Amniotic stem cell (primary cell): ENCODE measurements at places on chromosomes 7 and 10.

DNA sequence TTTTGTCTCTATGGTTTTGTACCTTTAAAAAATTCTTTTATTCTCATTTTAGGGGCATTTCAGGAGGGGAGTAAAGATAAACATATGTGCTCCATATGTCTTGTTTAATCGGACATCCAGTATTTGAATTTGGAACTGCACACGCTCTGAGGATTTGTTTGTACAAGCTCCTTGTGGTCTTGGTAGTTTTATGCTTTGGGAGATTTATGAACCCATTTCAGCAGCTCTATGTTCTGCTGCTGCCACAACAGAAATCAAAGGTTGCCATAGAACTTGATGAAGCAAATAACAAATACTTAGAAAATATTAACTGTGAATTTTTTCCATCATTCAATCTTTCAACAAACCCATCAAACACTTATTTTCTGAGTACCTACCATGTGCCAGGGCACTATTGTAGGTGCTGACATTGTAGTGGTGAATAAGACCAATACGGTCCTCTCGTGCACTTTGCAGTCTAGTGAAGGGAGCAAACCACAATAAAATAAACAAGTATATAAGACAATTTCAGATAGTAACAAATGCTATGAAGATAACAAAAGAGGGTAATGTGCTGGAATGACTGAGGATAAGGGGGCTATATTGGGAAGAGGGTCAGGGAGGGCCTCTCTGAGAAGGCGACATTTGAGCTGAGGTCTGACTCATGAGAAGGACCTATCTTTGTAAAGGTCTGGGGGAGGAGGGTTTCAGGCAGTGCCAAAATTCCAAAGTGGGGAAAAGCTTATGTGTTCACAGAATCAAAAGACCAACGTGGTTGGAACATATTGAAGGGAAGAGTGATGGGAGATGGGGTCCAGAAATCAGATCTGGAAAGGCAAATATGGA lies 30.4 kb downstream of the MYPN start:
- DNase-seq = no peak

- DNase-seq = no peak
Measured at GRCh38 chr10:51638737-51639136, 60.7 kb downstream of the CSTF2T start.

GRCh38 chr10:74824900-74825370 lies 1.5 kb upstream of the KAT6B start:
- no peak for DNase-seq

- no peak for DNase-seq
Measured at GRCh38 chr7:23691320-23691719, 11.3 kb downstream of the FAM221A start.

GRCh38 chr7:47967708-47968107 lies 11.7 kb downstream of the HUS1 start:
- DNase-seq = no peak

DNA sequence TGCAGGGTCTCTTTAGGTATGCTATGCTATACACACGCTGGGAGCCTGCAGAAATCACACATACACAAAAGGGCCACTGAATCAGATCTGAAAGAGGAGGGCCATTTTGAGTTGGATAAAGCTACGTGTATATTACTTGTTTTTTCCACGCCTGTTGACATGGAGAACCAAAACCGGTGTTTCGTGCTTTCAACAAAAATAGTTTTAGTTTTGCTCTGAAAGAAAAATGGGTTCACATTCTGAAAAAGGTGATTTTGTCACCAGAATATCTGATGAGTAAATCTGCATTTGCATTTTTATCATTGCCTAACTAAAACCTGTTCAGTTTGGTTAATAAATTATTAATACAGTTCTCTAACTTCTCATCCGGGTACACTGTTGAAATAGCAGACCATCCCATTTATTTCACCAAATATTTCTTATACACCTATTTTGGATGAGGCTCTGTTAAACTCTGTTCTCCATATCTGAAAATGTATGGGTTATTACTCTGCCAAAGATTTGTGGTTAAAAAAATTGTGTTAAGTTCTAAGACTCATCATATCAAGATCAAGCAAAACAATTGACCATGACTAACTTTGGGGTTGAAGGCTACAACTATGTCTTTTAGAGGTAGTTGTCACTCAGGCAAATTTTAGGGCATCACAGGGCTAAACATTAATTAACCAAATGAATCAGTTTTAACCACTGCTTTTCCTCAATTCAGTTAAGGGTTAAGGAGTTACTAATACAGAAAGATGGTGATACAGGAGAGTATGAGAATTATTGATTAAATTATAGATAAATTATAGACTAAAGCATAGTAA lies 101.2 kb upstream of the RPA3 start:
- no peak for DNase-seq

GRCh38 chr7:118158766-118159165 lies 25.2 kb upstream of the LSM8 start:
- DNase-seq = no peak

- peak; percentile 80 for DNase-seq
Measured at GRCh38 chr10:29646238-29646902, 11.6 kb upstream of the SVIL start.

DNA sequence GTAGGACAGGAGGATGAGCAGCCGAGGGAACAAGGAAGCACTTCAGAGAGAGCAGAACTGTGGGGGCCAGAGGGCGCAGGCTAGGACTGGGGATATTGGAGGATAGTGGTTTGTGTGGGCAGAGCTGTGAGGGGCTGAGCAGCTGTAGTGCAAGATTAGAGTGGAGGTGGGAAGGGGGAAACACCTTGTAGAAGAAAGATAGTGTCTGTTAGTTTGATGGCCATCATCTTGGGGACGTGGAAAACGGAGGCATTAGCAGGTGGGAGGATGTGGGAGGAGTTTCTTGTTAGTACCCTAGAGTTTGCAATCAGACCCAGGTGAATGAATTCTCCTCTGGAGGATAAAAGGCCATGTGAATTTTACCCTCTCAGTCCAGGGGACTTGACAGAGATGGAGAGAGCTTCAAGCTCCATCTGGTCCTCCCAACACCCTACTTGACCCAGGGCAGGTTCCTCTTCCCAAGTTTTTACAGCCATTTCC lies 34.0 kb downstream of the PRSS2 start:
- no peak for DNase-seq

- DNase-seq = no peak
Measured at GRCh38 chr10:119694608-119695007, 31.2 kb upstream of the INPP5F start.

GRCh38 chr10:78899996-78900714 lies 168.6 kb upstream of the ZMIZ1 start:
- DNase-seq = no peak

DNA sequence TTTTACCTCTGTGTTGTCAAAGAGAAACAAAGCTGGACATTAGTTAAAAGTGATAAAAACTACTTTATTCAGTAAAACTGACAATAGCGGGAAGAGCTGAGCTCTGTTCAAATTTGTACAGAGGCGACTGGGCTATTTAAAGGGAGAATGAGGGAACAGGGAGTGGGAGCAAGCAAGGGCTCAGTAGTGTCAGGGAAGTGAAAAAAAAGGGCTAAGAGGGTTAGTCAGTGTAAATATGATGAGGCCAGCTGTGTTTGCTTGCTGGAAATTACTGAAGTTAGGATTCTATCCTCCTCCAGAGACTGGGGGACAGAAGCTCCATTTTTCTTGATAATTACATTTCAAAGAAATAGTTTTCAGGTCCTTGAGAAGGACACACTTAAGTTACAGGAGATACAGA lies 232.5 kb downstream of the SH2D4B start:
- DNase-seq = no peak

- no peak for DNase-seq
Measured at GRCh38 chr10:66837990-66838389, 87.8 kb upstream of the LRRTM3 start.

- DNase-seq = no peak
Measured at GRCh38 chr7:151888079-151889067, 11.5 kb upstream of the PRKAG2 start.

GRCh38 chr7:142896741-142897379 lies 11.3 kb upstream of the TRPV6 start:
- no peak for DNase-seq

DNA sequence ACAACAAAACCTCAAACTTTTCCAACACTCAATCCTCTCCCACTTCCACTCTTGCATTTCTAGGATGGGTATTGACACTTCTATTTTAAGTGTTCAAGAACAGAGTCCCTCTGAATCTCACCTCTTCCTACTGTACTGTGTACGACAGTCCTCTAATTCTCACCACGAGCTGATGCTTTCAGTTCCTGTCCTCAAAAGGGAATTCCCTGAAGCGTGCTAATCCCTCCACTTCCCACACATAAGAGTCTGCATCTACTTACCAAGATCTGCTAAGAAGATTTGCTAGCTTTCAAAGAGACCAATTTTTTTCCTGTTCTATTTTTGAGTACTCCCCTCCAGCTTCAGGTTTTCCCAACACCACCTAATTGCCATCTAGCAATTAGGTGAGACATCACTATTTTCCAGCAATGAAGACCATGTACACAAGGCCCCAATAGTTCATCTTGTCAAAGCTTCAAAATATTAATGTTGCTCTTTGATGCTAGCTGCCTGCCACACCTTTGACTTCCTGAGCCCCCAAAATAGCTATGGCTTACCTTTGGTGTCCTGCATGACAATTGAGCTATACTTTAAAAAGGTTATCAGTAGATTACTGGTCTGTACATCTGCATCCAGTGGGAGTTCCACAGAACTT lies 54.4 kb downstream of the ARMH3 start:
- no peak for DNase-seq

GRCh38 chr7:95126053-95126709 lies 198.2 kb downstream of the PON1 start:
- no peak for DNase-seq

GRCh38 chr7:123755338-123755737 lies 6.5 kb upstream of the WASL start:
- no peak for DNase-seq

DNA sequence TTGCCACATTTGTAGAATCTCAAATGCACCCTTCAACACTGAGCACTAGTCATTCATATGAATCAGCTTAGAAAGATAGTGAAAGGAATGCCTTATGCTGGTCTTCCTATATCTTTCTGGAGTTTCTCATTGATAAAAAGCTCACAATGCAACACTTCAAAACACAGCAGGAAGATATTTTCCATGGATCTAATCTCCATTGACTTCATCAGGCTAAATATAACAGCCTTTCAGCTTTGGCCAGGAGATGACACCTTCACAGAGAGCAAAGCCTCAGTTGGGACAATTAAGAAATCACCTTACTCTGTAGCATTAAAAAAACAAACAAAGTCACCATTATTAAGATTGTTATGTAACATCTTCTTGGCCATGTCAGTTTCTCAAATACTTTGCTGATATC lies 6.7 kb downstream of the NRP1 start:
- DNase-seq = no peak

GRCh38 chr7:2203766-2204300 lies 28.9 kb downstream of the MAD1L1 start:
- DNase-seq = no peak

DNA sequence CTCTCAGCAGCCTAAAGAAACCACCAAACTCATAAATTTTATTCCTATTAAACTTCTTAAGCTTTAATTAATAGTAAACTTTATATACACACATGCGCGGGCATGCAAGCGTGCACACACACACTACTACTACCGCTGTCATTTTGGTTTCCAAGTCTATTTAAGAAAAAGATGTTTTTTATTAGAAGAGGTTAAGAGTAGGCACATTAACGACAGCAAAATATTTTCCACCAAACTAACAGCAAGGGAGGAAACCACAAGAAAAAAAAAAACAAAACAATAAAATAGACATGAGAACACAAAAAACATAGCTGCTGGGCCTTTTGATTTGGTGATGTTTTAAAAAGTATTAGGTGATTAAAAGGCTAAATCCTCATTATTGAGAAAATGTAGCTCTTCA lies 28.6 kb downstream of the RTKN2 start:
- DNase-seq = no peak

GRCh38 chr10:97238855-97239254 lies 53.1 kb upstream of the SLIT1 start:
- no peak for DNase-seq

DNA sequence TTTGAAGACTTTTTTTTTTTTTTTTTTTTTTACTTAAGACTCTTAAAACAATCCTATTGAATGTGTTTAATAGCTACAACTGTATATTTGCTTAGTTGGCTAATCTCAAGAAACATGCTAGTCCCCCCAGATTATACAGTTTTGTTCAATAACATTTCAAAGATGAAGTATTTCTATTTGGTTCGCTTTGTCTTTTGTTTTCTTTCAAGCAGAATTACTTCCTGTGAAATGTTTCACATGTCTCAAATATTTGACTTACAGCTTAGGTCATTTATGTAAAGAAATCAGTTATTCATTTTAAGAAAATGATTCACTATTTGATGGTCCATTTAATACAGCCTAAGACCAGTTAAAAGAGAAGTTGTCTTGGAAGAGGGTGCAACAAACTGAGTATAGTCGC lies 12.8 kb upstream of the LAMB1 start:
- no peak for DNase-seq

DNA sequence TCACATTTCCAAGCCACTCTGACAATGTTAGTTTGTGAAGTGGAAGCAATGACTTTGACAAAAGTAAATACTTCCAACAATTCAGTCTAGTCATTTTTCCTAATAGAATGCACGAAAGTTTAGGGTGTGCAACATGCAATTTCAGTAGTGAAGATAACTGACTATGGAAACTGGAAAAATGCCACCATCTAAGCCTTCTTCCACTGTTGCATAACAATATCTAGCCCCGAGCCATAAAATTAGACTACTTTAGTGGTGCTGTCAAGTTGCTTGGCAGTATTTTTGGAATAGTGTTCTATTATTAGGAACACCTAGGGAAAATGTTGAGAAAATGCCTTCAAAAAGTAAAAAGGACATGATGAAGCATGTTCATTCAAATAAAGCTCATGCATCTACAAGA lies 17.9 kb downstream of the SEMA3A start:
- DNase-seq = no peak

DNA sequence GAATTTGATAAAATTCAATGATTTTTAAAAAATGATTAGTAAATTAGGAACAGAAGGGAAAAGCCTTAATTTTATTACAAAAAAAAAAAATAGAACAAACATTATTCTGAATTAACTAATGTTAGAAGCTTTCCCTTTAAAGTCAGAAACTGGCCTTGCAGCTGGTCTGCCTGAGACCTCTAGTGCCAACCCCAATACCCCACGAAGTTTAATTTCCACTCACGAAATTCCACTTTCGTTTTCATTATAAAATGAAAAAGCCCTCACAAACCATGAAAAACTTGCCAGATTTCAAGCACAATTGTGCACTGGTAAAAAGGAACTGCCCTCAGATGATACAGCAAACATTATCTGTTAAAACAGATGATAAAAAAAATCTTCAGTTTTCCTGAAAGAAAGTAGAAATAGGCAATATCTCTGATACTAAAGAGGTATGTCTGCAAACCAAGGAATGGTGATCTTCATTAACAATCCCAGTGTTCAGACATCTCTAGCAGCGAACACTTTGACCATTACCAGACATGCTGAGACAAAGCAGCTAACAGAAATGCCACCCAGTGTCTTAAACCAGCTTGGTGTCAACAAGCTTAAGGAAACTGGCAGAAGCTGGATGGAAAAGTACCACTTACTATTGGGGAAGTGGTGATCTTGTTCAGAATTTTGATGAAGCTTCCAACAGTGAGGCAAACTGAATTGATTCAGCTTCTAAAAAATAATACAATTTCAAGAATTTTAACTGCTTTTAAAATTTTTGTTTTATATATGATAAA lies 80.2 kb downstream of the PALS2 start:
- no peak for DNase-seq

GRCh38 chr7:85104432-85105205 lies 82.2 kb downstream of the SEMA3D start:
- DNase-seq = no peak

GRCh38 chr10:45395554-45395953 lies 21.5 kb downstream of the ALOX5 start:
- no peak for DNase-seq
